ENCODE measurements at places on chromosomes 16 and 17.

GRCh38 chr17:63278728-63279442 lies 167.2 kb downstream of the CYB561 start:
- DNase-seq: no peak

- DNase-seq: no peak
Observed at GRCh38 chr17:77388384-77389306, 247.9 kb downstream of the SEC14L1 start.

- DNase-seq: no peak
Observed at GRCh38 chr17:73104450-73104849, 12.0 kb upstream of the SLC39A11 start.

DNA sequence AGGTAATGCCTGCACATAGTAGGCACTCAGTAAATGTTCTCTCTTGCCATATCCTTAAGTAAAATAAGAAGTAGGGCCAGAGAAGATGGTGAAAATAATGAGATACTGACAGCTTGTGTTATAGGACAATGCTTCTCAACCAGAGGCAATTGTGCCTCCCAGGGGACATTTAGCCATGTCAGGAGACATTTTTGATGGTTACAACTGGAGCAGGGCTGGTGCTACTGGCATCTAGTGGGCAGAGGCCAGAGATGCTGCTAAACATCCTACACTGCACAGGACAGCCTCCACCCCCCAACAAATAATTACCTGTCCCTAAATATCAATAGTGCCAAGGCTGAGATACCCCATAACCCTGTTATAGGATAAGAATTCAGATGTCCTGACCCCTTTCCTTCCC lies 1.7 kb downstream of the RAD51D start:
- DNase-seq: no peak

GRCh38 chr16:20626966-20627365 lies 50.8 kb upstream of the ACSM2B start:
- DNase-seq: no peak

DNA sequence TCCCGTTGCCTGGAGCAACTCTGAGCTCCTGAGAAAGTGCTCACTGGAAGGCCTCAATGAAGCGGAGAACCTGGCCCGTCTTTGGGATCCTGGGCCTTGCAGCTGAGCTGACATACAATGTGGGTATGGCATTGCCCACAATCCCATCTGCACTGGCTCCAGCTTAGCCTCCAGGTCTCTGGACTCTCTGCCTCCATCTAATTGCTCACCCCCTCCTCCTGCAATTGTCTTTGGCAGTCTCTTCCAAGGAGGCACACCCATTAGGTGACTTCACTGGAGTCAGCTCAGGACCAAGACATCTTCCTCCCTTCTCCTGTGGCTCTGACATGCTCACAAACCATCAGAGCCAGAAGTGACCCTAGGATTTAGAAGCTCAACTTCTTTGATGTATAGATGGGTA lies 1.5 kb downstream of the DLX4 start:
- DNase-seq: no peak

DNA sequence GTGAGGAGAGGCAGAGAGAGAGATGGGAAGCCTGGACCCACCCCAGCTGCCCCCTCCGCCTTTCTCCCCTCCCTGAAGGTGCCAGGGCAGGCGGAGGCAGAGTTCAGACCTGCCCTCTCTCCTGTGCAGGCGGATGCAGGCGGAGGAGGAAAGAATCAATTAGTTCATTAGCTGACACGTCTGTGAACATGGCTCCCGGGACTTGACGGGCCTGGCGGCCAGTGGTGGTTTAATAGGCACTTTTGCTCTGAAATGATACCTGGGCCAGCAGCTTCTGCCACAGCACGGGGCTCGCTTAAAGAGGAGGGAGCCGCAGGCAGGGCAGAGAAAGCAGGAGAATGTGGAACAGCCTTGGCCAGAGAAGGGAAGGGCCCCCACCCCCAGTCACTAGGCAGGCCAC lies 98.1 kb downstream of the SDK2 start:
- DNase-seq: no peak

GRCh38 chr17:49402706-49403105 lies 12.0 kb downstream of the PHB1 start:
- no peak for DNase-seq

- DNase-seq: no peak
Observed at GRCh38 chr17:8224891-8225812, 14.8 kb upstream of the AURKB start.

- no peak for DNase-seq
Observed at GRCh38 chr17:39659279-39660010, 5.7 kb upstream of the TCAP start.

DNA sequence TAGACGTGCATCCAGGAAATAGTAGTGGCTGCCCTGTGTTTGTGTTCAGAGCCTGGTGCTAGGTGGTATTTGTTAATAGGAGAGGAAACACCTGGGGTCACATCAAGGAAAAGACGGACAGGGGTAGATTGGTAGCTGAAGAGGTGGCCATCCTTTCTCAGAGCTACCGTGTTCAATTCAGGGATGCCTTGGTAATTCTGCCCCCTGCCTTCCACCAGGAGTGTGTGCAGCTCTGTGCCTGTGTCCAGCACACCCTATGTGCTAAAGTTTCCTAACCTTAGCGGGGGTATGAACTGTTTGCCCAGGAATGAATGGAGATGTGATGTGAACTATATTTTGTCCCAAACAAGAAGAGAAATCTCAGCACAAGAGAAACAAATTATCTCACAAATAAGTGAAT lies 174.1 kb upstream of the MPHOSPH6 start:
- no peak for DNase-seq

- no peak for DNase-seq
Observed at GRCh38 chr17:18947866-18948265, 4.1 kb upstream of the SLC5A10 start.

- no peak for DNase-seq
Observed at GRCh38 chr16:87936375-87937230, at the start of gene CA5A. Gene CA5A (minus strand): TSS chr16:87936529. CDS start chr16:87936450, 79 bp downstream.

GRCh38 chr17:2277429-2278170 lies 26.0 kb downstream of the SMG6 start:
- DNase-seq: peak; percentile 27

GRCh38 chr16:84704253-84704652 lies 4.5 kb downstream of the USP10 start:
- no peak for DNase-seq

DNA sequence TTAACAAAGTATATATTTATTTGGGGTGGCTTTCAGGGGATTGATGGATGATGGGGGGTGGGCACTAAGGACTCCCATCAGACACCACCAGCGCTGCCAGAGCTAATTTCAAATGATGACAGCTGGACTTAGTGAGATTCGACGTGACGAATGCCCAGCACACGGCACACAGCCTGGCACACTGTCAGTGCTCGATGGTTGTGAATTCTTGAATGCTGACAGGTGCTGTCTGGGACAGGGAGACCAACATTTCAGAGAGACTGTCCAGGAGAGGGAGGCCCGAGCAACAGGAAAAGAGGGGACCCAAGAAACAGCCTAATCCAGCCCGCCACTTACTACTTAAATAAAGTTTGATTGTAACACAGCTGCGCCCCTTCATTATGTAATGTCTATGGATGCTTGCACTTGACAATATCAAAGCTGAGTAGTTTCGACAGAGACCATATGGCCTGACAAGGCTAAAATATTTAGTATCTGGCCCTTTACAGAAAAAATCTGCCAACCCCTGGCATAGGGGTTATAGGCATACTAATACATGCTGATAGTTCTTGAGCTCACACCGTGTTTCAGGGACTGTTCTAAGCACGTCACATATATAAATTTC lies 6.2 kb upstream of the MPRIP start:
- no peak for DNase-seq

- DNase-seq: no peak
Observed at GRCh38 chr17:16918443-16918842, 53.5 kb downstream of the TNFRSF13B start.

- no peak for DNase-seq
Observed at GRCh38 chr17:74639704-74640151, 16.2 kb upstream of the CD300E start.

GRCh38 chr17:36859706-36860105 lies 77.6 kb upstream of the LHX1 start:
- DNase-seq: no peak

DNA sequence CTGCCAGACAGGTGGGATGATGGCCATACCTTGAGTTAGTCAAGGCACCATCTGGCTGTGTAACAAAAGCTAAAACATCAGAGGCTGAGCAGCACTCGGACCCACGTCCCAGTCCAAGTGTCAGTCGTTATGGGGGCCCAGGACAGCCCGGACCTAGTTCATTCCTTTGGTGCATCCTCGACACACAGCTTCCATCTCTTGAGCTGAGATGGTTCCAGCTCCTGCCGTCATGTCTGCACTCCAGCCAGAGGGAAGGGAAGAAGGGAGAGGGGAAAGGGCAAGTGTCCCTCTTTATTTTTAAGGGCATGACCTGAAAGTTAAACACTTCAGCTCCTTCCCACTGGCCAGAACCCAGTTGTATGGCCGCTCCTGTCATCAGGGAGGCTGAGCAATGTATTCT lies 218.0 kb downstream of the SEC14L1 start:
- no peak for DNase-seq

DNA sequence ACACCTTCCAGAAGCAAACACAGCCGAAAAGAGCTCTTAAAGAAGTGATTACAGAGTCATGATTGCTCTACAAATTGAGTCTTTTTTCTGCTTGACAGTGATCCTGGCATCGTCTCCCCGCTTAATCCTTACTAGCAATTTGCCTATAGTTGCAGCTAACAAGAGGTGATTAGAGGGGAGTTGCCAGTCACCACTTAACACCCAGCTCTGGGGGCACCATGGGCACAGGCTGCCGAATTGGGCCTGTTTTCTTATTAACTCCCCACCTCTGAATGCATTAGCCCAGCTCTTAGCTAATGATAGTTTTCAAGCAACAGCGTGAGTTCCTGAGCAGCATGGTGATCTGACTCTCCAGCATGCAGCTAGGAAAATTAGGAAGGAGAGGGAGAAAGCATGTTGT lies 93.5 kb downstream of the RBFOX1 start:
- no peak for DNase-seq
